ENCODE measurements at places on chromosomes 6 and 20.

GRCh38 chr6:161410736-161411135 lies 136.9 kb upstream of the AGPAT4 start:
- no peak for DNase-seq

- no peak for DNase-seq
These were observed 234.6 kb downstream of the ANKRD60 start for GRCh38 chr20:57993716-57994431.

GRCh38 chr20:9163251-9163650 lies 94.4 kb downstream of the PLCB4 start:
- no peak for DNase-seq

DNA sequence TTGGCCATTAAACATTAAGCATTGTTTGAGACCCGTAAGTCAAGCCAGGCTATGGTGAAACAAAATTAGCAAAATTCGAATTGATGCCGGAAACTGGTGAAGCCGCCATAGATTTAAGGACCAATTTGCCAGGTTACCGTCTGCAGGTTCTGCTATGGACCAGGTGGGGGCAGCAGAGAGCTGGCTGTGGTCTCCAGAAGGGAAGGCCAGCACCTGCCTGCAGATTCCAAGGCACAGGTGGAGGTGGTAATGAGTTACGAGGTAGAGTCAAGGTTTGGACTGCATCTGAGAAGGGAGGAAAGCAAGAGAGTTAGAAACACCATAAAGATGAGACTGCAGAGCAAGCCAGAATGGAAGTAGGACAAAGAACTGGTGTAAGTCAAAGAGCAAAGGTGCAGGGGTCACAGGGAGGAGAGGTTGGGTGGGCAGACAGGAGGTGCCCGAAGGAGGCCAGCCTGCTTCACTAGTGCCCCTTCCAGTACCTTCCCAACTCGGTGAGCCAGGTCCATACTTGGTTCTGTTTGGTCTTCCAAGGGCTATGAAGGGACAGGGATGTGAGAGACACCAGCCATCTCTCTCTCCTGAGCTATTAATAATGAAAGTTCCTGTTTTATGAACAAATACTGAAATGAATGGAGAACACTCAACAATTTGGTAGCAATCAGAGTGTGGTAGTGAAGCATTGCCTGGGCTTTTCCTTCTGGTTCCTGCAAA lies 131.6 kb upstream of the ESR1 start:
- DNase-seq = peak; percentile 64
